ENCODE measurements at places on chromosomes 2 and 18.

- no peak for DNase-seq
- H3K4me3 ChIP-seq, result no peak overlapping the region
- H3K4me1 ChIP-seq, result no peaks in the 10 kb centered on the region
- H3K27ac ChIP-seq, result no peak overlapping the region
Measured at GRCh38 chr18:4017480-4017879, 437.6 kb downstream of the DLGAP1 start.

DNA sequence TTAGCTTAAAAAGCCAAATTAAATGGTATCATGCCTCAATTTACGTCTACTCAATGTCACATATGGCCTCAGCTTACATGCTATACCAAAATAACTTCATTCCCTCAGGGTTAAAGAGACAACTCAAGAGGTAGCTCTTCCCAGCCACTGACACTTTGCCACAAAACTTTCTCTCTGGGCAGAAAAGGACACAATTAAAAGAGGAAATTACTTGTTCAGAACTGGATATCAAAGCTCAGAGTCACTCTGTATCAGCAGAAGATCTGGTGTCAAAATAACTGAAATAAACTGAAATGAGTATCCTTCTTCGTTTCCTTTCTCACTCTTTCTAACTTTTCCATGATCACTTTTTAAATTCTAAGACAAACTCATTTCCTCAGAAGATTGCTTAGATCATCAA lies 108.7 kb downstream of the ZNF521 start:
- no peak overlapping the region for H3K27ac ChIP-seq
- DNase-seq, result no peak
- H3K27me3 ChIP-seq, result no peaks in the 10 kb centered on the region
- peaks cover 18% of the 10 kb centered on the region for H3K4me1 ChIP-seq
- H3K36me3 ChIP-seq, result peaks cover 4% of the 10 kb centered on the region

GRCh38 chr2:195468771-195469170 lies 188.3 kb upstream of the SLC39A10 start:
- no peak overlapping the region for H3K27ac ChIP-seq
- no peaks in the 10 kb centered on the region for H3K27me3 ChIP-seq
- no peaks in the 10 kb centered on the region for H3K36me3 ChIP-seq
- no peaks in the 10 kb centered on the region for H3K4me1 ChIP-seq
- H3K4me3 ChIP-seq, result no peak overlapping the region
- no peak for DNase-seq

GRCh38 chr18:79071037-79071436 lies 1.8 kb downstream of the ATP9B start:
- peak overlapping the region; percentile 97 for H3K4me3 ChIP-seq
- peaks cover 23% of the 10 kb centered on the region for H3K4me1 ChIP-seq
- no peak overlapping the region for H3K27ac ChIP-seq
- no peak for DNase-seq
- H3K36me3 ChIP-seq, result peaks cover 46% of the 10 kb centered on the region

DNA sequence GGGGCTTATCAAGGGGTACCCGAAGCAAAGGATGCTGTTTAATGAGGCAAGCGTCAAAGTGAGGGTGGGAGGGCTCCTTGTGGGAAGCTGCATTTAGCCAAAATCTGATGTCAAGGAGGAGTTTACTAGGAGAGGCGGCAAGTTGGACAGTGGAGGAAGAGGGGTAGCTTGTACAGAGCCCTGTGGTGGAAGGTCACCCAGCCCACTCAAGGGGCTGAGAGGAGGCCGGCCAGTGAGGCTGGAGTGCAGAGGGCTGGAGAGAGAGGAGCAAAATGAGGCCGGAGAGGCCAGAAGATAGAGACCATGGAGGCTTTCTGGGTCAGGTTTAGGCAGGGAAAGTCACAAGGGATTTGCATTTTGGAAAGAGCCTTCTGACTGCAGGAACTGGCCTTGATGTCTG lies 49.5 kb downstream of the ASB1 start:
- H3K4me1 ChIP-seq, result peaks cover 11% of the 10 kb centered on the region
- H3K27me3 ChIP-seq, result no peaks in the 10 kb centered on the region
- no peak overlapping the region for H3K27ac ChIP-seq
- no peak for DNase-seq

- DNase-seq, result no peak
- H3K36me3 ChIP-seq, result no peaks in the 10 kb centered on the region
- no peak overlapping the region for H3K27ac ChIP-seq
Measured at GRCh38 chr2:96088340-96089335, 27.7 kb downstream of the ADRA2B start.

DNA sequence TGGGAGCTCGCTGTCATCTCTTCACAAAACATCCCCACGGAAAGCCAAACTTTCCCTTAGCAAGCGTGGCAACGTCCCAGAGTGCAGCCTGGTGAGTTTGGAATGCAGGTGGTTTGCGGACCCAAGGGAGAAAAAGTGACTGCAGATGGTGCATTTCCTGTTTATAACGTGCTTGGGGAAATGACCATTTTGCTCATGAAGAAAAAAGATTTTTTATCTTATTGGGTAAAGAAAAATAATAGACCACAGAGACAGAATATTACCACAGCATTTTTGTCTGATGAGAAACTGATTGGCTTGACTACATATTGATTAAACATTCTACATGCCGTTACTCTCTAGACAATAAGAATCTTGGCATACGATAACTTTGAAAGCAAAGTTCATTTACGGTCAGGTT lies 136.5 kb downstream of the COPS8 start:
- no peak overlapping the region for H3K4me3 ChIP-seq
- H3K4me1 ChIP-seq, result no peaks in the 10 kb centered on the region
- no peak overlapping the region for H3K27ac ChIP-seq
- no peaks in the 10 kb centered on the region for H3K27me3 ChIP-seq

DNA sequence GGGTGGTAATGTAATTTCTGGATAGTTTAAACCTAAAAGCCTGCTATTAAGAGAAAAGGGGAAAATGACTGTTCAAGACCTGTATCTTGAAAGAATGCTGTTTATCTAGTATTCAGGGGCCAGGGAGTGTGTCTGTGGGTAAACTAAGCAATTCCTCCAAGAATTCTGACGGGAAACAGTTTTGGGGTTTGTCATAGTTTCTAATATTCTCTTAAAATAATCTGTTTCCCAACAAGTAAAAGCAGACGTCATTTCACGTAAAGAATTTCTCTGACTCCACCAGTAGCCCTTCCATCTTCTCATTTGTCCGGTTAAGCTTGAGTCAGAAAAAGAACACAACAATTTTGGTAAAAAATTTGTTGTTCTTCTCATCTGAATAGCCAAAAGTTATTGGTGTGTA lies 232.1 kb upstream of the EPAS1 start:
- H3K4me3 ChIP-seq, result no peak overlapping the region
- H3K27me3 ChIP-seq, result no peaks in the 10 kb centered on the region
- DNase-seq, result no peak
- H3K27ac ChIP-seq, result no peak overlapping the region
- peaks cover 4% of the 10 kb centered on the region for H3K4me1 ChIP-seq

GRCh38 chr2:106098081-106098480 lies 96.0 kb downstream of the UXS1 start:
- peaks cover 12% of the 10 kb centered on the region for H3K36me3 ChIP-seq
- no peaks in the 10 kb centered on the region for H3K27me3 ChIP-seq
- no peak overlapping the region for H3K27ac ChIP-seq
- no peak for DNase-seq
- H3K4me1 ChIP-seq, result peaks cover 8% of the 10 kb centered on the region

DNA sequence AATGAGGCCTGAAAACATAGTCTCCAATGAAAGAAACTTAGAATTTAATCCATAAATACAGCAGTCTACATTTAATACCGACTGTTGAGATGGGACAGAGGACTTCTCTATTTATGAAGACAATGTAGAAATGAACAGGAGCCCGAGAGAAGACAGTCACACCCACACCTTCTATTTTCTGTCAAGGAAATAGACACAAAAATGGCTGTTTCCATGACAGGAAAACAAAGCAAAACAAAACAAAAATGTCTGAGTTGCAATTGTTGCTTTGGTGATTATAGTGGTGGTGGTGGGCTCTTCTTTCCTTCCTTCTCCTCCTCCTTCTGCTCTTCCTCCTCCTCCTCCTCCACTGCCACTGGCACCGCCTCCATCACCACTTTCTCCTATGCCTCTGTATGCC lies 72.3 kb upstream of the CCDC68 start:
- H3K27me3 ChIP-seq, result no peaks in the 10 kb centered on the region
- DNase-seq, result no peak
- no peaks in the 10 kb centered on the region for H3K36me3 ChIP-seq
- no peak overlapping the region for H3K27ac ChIP-seq
- H3K4me1 ChIP-seq, result no peaks in the 10 kb centered on the region
- no peak overlapping the region for H3K4me3 ChIP-seq
